ENCODE measurements at places on chromosomes 3 and 15.
A peak's percentile ranks its signal among the peaks of the same experiment; 100 is the strongest.

DNA sequence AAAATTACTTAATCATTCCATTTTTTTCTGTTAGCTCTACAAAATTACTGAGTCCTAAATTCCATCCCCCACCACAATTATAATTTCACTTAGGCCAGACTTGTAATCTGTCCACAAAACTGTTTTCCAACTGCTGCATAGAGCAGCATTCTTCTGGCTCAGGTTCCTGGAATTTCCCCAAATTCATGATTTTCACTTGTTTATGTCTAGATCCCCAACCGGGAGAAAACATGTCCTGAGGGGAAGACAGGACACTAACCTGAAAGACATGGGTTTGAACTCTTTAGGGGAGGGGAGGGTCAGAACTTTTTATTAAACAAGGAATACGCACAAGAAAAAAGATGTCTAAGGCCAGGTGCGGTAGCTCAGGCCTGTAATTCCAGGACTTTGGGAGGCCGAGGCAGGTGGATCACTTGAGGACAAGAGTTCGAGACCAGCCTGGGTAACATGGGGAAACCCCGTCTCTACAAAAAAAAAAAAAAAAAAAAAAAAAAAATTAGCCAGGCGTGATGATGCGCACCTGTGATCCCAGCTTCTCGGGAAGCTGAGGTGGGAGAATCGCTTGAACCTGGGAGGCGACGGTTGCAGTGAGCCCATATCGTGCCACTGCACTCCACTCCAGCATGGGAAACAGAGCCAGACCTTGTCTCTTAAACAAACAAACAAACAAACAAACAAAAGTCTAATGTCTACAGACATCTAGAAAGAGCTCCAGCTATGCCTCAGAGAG is 1.5 kb downstream of the ETFA start:
- DNase-seq, result no peak

DNA sequence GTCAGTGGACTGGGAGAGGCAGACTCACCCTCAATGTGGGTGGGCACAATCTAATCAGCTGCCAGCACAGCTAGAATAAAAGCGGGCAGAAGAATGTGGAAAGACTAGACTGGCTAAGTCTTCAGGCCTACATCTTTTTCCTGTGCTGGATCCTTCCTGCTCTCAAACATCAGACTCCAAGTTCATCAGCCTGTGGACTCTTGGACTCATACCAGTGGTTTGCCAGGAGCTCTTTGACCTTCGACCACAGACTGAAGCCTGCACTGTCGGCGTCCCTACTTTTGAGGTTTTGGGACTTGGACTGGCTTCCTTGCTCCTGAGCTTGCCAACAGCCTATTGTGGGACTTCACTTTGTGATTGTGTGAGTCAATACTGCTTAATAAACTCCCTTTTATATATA is 68.0 kb downstream of the CNTN3 start:
- DNase-seq, result no peak

GRCh38 chr15:67146234-67146633 is 80.8 kb downstream of the SMAD3 start:
- no peak for DNase-seq

- DNase-seq, result no peak
These were observed 535.6 kb upstream of the ALCAM start for GRCh38 chr3:104831071-104831470.

GRCh38 chr3:168517249-168518071 is 421.7 kb upstream of the GOLIM4 start:
- no peak for DNase-seq

- no peak for DNase-seq
These were observed 1.2 kb upstream of the MLF1 start for GRCh38 chr3:158569794-158570193.

- no peak for DNase-seq
These were observed 36.6 kb downstream of the IFT122 start for GRCh38 chr3:129476586-129476985.

DNA sequence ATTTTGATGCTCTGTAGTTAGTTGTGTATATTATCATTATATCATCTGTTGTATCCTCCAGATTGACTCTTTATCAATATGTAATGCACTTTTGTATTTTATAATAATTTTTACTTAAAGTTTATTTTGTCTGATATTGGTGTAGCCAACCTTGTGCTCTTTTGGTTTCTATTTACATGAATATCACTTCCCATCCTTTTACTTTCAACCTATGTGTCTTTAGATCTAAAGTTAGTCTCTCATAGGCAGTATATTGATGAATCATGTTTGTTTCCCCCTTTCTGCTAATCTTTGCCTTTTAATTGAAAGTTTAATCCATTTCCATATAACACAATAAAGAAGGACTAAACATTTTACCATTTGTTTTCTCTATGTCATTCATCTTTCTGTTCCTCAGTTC is 28.1 kb upstream of the CD200R1L start:
- DNase-seq, result no peak

- peak; percentile 62 for DNase-seq
These were observed 90.7 kb downstream of the IGF2BP2 start for GRCh38 chr3:185733980-185734724.

DNA sequence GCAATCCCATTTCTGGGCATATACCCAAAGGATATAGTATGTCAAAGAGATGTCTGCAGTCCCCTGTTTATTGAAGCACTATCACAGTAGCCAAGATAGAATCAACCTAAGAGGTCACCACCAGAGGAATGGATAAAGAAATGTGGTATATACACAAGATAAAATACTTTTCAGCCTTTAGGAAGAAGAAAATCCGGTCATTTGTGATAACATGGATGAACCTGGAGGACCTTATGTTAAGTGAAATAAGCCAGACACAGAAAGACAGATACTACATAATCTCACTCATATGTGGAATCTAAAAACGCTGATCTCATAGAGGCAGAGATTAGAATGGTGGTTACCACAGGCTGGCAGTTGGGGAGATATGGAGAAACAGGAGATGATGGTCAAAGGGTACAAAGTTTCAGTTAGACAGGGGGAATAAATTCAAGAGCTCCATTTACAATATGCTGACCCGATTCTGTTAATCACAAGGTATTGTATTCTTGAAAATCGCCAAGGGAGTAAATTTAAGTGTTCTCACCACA is 195.8 kb downstream of the MTHFS start:
- no peak for DNase-seq

GRCh38 chr3:171458071-171458863 is 1.9 kb downstream of the TNIK start:
- no peak for DNase-seq

- peak; percentile 4 for DNase-seq
These were observed 254.8 kb upstream of the EOMES start for GRCh38 chr3:27976933-27977332.

DNA sequence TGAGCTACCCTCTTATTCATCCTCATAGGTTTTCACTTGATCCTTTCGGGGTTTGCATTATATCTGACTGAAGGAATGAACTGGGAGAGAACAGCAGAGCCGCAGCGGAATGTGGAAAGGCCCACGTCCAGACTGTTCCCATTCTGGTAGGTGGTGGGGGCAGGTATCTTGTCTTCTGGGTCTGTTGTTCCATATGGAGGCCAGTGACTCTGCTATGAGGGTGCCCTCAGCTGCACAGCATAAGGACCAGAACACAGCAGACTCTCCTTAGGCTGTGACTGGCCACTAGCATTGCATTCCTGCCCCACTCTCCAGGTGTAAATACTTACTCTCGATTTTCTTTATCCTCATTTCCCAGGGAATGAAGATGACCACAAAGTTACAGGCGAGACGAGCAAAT is 12.1 kb downstream of the TMC3 start:
- no peak for DNase-seq

DNA sequence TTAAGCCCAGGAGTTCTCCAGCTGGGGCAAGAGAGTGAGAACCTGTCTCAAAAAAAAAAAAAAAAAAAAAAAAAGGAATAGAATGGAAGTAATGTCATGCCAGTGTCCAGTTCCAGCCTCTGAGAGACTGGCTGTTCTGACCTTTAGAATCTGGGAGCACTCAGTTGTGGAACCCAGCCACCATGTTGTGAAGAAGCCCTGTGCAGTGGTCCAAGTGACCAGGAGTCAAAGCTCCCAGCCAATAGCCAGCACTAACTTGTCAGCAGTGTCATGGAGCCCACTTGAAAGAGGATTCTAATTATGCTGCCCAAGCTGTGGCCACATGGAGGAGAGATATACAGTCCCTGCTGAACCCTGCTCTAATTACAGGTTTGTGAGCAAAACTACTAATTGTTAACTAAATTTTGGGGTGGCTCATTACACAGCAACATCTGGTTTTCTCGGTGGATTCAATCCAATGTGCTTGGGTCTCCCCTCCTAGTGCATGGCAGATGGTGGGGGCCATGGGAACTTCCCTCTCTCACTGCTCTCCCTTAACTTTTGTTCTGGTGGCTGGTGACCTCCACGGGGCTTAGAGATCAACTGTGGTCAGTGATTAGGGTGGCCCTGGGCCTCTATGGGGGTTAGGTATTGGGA is 55.5 kb downstream of the CLEC3B start:
- DNase-seq, result no peak

DNA sequence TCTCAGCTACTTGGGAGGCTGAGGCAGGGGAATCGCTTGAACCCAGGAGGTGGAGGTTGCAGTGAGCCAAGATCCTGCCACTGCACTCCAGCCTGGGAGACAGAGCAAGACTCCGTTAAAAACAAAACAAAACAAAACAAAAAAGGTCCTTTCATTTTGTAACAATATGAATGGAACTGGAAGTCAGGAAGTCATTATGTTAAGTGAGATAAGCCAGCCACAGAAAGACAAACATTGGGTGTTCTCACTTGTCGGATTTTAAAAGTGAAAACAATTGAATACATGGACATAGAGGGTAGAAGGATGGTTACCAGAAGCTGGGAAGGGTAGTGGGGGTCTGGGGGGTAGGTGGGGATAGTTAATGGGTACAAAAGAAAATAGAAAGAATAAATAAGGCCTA is 12.5 kb upstream of the B3GALNT1 start:
- no peak for DNase-seq

- peak; percentile 50 for DNase-seq
These were observed 51.0 kb upstream of the ATP13A3 start for GRCh38 chr3:194537732-194538247.

- DNase-seq, result no peak
These were observed 292 bp downstream of the USP4 start for GRCh38 chr3:49339581-49339940.

GRCh38 chr15:101043011-101043410 is 123.9 kb downstream of the LRRK1 start:
- DNase-seq, result no peak

GRCh38 chr15:89002281-89002761 is 85.9 kb upstream of the ABHD2 start:
- DNase-seq, result no peak

- DNase-seq, result no peak
These were observed 43.7 kb upstream of the TIPARP start for GRCh38 chr3:156630773-156631093.

GRCh38 chr3:128506754-128507153 is 13.8 kb upstream of the GATA2 start:
- no peak for DNase-seq

DNA sequence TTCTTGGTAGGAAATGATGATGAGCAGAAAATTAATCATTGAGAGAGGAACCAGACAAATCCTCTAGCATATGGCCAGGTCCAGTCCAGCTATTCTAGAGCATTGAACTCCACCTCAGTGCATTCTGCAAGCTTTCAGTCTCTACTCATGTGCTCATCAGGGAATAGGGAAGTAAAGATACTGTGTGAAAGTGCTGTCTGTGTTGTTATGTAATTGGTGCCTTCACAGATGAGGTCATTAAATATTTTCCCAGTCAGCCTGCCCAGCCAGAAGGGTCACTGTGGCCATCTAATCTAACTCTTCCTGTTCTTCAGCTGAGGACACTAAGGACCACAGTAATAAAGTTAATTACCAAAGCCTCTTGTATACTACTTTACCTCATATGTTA is 28.2 kb downstream of the C3orf62 start:
- DNase-seq, result no peak

- DNase-seq, result no peak
These were observed 7.6 kb upstream of the MYO5C start for GRCh38 chr15:52303093-52303772.

- no peak for DNase-seq
These were observed 30.4 kb downstream of the SLC41A3 start for GRCh38 chr3:126053513-126053912.

- DNase-seq, result no peak
These were observed 17.9 kb downstream of the PSTPIP1 start for GRCh38 chr15:77012868-77013267.

GRCh38 chr3:10447527-10448260 is 57.7 kb downstream of the ATP2B2 start:
- no peak for DNase-seq

GRCh38 chr3:49781415-49782199 is 4.7 kb downstream of the IP6K1 start:
- no peak for DNase-seq

All from fibroblast of skin of left quadriceps (primary cell).